Stimulated activated CD4-positive, alpha-beta T cell treated with anti-CD3 and anti-CD28 coated beads, TNF-alpha, amount 100 ng/mL, for 48 hours (primary cell): ENCODE measurements at places on chromosomes 12 and 14.

- no peak for DNase-seq
Observed at GRCh38 chr14:104375551-104376201, 203.9 kb upstream of the C14orf180 start.

DNA sequence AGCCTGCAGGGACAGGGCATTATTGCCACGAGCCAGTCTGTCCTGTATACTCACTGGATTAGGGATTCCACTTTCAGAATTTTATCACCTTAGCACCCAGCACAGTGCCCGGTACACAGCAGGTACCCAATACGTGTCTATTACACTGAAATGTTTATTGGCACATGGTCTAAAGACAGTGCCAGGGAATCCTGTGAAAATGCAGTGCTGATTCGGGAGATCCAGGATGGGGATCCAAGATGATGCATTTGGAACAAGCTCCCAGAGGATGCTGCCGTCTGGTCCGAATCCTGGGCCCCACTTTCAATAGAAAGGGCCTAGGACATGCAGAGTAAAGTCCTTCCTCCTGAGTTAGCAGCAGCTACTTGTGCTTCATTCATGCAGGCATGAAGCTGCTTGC is 230.7 kb downstream of the CACNA1C start:
- DNase-seq = no peak

DNA sequence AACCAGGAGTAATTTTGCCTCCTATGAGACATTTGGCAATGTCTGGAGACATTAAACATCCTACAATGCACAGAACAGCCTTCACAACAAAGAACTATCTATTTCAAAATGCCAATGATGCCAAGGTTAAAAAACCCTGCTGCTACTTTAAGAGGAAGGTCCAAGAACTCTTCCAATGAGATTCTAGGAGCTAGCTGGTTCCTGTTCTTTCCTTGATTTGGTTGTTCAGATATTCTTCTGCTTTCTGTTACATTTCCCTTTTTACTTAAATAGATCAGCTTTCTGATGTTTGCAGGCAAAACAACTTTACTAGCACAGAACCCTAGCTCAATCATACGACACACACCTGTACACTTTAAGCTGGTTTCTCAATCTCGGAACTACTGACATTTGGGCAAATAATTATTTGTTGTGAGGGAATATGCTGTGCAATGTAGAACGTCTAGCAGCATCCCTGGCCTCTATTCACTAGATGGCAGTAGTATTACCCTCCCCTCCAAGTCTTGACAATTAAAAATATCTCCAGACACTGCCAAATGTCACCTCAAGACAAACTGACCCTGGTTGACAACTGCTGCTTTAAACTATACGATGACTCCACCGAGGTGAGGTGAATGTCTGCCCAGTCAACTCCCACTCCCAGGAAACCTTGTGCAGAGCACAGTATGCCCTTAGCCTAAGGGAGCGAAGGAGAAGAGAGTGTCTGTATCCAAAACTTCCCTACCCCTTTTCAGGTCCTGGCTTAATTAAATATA is 4.4 kb downstream of the BLTP3B start:
- no peak for DNase-seq

DNA sequence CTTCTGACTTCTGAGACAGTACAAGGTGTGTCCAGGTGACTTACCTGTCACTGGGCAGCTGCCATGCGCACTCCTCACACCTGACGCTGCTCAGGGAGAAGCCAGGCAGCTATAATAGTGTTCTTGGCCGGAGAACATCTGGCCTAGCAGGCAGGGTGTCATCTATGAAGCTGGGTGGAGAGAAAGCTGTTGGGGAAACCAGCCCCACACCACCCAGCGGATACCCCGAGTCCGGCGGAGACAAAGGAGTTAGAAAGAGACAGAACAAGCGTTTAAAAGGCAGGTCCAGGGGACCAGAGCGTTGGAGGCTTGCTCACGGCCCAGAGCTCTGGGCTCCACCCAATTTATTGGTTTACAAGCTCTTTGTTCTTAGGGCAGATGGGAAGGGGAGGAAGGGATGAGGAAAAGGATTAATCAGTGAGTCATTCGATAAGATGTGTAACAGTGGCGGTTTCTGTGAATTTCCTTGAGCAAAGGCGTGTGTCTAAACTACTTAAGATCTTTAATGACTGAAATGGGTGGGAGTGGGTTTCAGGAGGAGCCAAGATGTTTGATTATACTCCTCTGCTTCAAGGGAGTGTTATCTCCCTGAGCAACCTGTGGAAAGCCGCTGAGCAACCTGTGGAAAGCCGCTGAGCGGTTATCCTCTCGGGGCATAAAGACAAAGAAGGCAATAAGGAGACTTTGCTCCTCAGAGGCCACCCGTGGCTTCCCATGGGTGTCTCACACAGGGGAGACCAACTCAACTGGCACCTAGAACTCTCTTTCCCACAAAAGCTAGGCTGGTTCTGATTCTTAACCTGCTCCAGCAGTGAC is at the start of gene GALNT8:
GALNT8 (plus strand) TSS at position 580 of the 816 bp plus-strand sequence. CDS start 278 bp downstream, outside the sequence.
- no peak for DNase-seq

DNA sequence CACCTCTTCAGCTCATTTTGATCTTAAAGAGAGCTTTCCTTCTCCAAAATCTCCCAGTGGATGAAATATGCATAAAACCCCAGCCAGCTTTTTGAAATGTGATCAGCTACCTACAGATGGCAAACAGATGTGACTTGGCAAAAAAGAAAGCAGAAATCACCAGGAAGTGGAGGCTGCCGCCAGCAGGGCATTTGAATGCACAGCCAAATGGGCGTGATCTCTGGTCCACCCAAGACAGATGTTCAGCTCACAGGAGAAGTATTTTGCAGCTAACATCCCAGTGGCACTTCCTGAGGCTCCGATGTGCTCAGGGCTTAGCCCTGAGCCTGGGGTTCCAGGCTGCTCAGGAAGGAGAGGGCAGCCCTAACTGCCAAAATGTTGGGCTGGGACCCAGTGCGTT is 78.3 kb downstream of the LGMN start:
- DNase-seq = no peak

DNA sequence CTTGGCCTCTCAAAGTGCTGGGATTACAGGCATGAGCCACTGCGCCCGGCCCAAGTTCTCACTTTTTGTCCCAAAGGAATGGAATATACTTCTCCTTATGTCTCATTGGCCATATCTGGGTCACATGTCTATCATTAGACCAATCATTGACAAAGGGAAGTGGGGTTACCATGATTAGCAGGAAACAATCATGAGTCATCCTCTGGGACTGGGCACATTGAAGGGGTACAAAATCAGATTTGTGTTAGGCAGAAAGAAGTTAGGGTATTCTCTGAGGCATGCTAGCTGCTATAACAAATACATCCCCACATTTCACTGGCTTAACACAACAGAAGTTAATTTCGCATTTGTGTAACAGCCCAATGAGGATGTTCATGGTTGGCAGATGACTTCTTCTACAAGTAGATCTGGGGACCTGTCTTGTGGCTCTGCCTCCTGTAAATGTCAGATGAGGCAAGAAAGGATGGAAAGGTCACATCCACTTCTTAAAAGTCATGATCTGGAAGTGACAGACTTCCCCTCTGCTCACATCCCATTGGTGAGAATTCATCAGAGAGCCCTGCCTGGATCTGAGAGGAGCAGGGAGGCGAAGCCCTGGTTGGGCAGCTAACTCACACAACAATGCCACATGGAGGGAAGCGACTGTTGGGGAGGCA is 3.1 kb downstream of the CCDC63 start:
- DNase-seq = no peak

DNA sequence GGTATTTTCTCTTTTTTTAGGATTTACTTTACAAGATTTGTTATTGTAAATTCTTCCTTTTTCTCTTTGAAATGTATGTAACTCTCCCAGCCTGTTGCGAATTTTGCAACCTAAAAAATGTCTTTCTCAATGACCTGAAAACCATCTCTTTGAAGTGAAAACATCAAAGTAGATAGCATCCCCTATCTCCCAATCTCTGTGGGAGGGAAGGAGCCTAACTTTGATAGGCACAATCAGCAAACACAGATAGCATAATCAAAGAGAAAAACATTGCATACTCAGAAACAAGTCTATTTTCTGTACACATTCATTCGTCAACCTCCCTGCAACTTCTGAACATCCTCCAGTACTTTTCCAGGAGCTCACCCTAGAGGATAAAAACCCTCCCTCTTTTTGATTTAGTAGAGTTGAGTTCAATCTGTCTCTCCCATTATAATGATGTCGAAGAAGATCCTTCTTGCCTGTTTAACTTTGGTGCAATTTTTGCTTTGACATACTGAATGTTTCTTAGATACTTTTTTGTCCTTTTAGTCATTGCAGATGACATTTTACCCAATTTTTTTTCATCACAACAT is 849.2 kb upstream of the LRFN5 start:
- DNase-seq = no peak

DNA sequence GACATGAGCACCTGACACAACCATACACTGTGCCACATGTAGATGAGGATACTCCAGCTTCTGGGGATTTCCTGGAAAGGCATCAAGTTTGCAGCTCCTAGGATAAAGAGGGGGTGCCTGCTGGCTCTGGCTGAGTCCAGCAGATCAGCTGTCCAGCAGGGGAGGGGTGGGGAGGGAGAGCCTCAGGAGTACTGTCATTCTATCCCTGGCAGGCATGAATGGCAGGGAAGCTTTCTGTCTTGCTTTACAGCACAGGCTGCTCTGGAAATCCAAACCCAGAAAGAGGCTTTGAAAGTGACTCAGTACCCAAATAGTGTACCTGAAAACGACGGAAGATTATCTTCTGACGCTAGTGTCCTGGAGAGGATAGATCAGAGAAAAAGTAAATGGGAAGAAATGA is 32.2 kb downstream of the SLC8A3 start:
- no peak for DNase-seq

DNA sequence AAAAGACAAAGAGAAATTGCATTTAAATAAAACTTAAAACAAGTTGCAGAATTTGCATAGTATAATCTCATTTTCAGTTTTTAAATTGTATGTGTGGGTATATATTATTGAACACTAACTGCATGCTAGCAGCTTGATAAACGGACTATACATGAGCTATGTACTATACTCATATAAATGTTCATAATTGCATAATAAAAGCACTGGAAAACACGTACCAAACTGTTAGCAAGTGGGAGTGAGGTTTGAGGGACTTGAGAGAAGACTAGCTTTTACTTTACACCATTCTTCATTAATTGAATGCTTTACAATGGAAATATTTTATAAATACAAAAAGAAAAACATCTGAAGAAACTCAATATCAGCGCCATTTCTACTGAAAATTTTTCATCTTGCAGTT is 32.2 kb upstream of the MDM1 start:
- no peak for DNase-seq

DNA sequence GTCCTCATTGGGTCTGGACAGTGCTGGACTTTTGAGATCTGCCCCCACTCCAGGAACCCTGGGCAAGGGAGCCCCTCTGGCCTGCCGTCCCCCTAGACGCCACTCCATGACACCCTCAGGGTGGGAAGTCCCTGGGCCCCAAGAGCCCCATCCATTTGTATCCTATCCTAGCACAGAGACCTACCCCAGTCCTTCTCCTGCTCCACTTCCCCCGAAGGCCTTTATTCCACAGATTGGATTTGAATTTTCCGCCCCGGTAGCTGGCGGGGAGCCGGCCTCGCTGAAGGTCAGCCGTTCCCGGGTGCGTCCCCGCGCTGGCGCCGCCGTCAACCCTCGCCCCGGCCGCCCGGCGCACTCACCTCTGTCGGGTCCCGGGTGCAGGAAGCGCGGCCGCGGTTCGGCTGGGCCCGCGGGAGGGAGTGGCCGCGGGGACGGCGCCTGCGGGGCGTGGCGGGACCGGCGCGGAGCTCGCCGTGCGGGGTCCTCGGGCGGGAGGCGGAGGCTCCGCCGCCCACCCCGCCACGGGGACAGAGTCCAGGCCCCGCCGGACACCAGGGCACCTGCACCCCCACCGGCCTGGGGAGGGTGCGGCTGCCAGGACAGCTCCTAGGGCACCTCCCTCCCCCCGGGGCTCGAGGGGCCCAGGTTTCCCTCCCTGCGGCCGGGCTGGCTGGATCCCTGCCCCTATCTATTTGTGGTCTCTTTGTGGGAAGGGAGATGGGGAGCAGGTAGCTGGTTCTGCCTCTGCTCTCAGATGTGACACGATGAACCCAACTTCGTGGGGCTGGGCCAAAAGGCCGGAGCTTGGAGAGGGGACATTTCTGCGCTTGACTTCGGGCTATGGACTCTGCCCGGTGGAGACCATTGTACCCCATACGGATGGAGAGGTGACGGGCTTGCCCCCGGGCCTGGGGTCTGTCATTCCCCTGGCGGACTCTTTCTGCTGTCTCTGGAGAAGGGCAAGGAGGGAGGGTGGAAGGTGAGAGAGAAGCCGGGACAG is 19.9 kb upstream of the GPR68 start:
- no peak for DNase-seq

DNA sequence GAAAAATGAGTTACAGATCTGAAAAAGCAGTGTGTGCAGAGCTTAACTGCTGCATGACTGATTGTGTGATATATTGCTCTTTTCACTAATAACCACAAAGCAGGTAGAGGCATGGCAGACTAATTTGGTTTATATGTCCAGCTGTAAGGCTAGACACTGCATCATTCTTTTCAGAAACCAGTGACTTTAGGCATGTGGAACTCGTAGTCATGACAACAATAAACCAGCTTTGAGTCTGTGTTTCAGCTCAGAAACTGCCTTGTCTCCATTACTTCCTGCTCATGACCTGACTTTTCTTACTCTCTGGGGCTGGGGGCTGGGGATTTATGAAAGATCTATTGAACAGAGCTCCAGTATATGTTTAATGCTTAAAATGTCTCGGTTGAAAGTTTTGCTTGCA is 146.8 kb upstream of the LRIG3 start:
- no peak for DNase-seq

GRCh38 chr14:35992816-35993683 is 166.9 kb downstream of the BRMS1L start:
- DNase-seq = no peak

DNA sequence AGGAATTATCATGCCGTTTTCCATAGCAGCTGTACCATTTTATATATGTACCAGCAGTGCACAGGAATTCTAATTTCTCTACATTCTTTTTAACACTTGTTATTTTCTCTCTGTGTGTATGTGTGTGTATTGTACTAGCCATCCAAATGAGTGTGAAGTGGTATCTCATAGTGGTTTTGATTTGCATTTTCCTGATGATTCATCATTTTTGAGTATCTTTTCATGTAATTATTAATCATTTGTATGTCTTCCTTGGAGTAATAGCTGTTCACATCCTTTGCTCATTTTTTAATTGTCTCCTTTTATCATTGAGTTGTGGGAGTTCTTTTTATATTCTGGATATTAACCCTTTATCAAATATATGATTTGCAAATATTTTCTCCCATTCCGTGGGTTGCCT is 95.6 kb upstream of the MANSC4 start:
- DNase-seq = no peak

DNA sequence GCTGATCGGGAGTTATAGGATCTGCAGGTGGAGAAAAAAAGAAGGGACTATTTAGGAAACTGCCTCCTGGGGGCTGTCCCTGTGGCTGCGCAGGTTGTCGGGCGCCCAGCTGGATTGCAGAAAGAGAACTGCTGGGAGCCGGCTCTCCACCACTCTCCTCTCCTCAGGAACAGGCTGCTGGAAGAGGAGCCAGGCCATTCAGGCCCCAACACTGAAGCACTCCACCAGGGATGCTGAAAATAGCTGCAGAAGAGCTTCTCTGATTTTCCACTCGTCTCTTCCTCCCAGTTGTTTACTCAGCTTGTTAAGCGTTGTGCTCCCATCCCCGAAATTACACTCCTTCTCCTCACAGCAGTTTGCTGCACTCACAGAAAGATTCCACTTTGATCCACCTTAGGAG is 347.3 kb downstream of the GLT1D1 start:
- DNase-seq = no peak

GRCh38 chr14:24389226-24389848 is 9.5 kb upstream of the NYNRIN start:
- DNase-seq = no peak
